ENCODE measurements at places on chromosomes 6 and 20.

DNA sequence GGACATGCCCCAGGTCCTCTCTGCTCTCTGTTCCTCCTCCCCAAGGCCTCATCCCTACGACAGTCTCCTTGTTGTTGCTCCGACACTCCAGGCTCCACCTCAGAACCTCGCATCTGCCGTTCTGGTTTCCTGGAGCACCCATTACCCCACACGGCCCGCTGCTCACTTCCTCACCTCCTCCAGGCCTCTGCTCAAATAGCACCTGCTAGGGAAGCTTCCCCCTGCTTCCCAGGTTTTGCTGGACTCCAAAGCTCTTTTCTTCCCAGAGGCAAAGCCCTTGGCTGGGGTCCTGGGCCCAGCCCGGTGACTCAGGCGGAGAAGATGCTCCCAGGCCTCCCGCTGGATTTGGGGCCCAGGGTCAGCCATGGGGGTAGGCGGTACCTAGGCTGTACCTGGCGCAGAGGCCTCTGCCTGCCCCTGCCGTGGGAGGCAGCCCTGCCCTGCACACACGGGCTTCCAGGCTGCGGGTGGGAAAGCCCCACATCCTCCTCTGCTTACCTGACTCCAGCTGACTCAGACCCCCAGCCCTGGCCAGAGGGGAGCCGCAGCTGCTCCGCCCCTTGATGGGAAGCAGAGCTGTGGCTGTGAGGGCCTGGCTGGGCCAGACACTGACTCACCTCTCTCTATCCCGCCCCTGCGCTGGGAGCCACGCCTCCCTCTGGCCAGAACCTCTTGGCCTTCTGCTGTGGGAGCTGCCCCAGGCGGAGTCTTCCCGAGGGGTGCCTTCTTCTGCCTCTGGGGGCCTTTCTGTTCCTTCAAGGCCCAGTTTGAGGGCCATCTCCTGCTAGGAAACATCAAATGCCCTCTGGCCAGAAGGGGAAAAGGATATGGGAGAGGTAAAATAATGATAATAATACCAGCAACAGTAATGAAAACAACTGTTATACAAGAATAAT lies 130.5 kb downstream of the CEBPB start:
- DNase-seq: no peak

GRCh38 chr6:106757267-106757666 lies 127.9 kb downstream of the QRSL1 start:
- DNase-seq: no peak

DNA sequence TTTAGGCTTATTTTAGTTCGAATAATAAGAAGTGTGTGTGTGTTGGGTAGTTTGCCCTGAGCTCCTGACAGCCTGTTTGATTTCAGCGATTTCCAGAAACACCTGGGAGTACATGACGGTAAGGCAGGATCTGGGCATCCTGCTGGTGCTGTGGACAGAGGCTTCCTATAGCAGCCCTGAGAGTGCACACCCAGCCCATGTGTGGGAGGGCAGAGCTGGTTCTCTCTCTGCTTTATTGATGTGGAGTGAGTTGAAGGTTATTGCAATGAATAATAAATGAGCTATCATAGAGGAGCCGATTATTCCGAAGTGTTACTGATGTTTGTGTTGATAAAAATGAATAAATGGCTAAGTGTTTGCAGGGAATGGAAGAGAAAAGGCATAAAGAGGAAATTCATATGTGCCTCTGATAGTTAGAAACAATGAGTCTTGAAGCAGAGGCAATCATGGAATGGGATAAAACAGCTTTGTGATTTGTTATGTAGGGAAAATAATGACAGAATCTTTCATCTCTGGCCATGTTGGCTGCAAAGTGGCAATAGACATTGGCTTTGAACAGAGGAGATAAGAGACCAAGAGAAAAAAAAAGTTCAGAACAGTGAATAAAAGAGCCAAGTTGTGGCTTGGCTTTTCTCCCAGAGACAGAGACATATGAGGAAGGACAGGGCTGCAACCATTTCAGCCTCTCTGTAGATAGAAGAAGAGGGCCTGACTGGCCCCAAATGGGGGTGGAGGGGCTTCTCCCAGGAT lies 166.2 kb upstream of the CHD6 start:
- DNase-seq: no peak

DNA sequence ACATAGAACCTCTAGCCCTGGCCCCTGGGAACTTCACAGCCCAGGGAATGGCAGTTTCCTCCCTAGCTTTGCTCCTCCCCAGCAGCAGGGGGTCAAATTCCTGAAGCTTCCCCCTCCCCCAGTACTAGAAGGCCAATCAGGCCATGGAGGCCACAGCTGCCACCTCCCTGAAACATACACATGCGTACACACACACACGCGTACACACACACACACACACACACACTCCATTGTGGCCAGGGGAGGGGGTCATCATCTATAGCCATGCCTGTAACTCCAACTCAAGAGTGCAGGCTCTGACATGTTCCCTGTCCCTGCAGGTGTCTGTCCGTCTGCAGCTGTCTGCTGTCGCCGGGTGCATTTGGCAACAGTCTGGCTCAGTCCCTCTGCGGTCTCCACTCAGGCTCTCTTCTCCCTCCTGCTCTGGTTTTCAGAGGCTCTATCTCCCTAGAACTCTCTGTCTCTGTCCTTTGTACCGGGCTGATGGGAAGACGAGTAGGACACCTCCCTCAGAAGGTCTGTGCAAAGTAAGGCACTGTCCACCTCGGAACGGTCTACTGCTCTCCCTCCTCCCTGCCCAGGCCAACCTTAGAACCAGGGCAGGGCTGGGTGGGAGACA lies 1.4 kb downstream of the LRFN2 start:
- no peak for DNase-seq

DNA sequence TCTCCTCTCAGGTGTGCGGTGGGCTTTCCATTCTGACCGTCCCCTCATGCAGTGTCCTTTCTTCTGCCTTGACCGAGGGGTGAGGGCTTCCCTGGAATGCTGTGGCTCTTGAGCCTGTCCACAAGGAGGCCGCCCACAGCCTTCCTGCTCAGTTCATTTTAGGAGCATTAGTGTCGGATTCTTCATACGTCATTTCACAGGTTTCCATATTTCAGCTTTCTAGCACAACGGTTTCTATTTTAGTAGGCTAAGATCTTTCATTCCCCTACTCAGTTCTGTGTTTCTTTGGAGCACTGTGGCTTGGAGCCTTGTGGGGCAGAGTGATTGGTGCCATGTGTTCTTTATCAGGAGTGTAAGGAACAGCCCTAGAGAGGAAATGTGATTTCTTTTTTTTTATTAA lies 5.5 kb downstream of the PPP1R3G start:
- DNase-seq: no peak

GRCh38 chr6:107491138-107491609 lies 1.3 kb downstream of the SOBP start:
- no peak for DNase-seq

DNA sequence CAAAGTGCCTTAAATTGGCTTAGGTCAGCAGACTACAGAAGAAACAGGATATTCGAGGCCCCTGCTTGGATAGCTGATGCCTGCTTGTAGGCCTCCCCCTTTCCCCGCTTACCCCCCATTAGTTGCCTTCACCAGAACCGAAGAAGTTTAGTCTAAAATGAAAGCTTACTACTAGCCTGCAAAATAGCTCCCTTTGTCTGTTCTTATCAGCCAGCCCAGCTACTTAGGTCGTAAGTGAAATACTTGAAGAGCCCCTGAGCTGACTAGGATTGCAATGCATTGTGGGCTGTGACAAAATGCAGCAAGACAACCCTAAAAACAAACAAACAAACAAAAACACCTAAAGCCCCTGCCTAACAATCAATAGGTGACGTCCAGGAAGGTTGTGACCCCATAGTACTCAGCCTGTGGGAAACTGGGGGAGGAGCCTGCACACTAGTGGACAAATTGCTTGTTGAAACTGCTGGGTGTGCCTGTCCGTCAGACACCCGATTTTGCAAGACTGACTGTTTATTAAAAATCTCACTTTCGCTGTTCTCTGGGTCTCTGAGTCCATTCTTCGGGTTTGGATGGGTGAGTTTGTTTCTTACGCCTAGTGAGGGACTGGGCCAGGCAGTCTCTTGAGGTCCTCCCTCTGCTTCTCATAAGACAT lies 105.0 kb upstream of the DUSP22 start:
- DNase-seq: no peak

GRCh38 chr6:157449610-157450009 lies 68.6 kb downstream of the ZDHHC14 start:
- DNase-seq: no peak

DNA sequence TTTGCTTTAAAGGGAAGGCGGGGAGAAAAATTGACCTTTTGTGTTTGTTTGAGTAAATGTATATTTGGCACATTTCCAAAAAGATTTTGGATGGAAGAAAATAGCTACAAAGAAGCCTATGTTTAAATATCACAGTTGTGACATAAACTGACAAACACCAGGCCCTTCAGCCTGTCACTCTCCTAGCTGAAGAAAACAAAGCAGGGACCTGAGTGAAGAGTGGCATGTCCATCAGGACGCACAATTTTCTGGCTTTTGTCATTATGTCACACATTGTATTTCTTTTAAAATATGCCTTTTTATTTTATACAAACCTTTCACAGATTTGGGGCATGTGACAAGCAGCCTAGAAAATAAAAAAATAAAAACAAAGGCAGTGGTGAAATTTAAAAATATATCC lies 241.2 kb downstream of the OGFRL1 start:
- no peak for DNase-seq

GRCh38 chr6:36098920-36099647 lies 31.2 kb upstream of the MAPK13 start:
- peak; percentile 57 for DNase-seq

DNA sequence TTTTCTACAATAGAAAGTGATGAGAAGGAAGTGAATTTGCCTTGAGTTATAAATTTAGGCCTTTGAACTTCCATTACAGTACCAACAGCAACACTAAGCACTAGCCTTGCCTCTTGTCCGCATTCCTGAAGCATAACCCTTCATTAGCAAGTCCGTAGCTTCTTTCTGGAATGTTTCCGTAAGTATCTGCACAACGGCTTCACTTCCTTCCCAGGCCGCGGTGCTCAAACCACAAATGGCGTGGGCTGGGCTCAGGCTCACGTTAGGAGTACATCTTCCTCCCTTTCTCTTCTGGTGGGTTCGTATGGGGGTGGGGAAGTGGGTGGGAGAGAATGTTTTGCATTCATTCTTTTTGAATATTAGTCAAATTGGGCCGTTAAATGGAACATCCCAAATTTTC lies 193.8 kb upstream of the SNX9 start:
- no peak for DNase-seq

Data from immature natural killer cell (primary cell).